ENCODE measurements at places on chromosomes 4 and X.

DNA sequence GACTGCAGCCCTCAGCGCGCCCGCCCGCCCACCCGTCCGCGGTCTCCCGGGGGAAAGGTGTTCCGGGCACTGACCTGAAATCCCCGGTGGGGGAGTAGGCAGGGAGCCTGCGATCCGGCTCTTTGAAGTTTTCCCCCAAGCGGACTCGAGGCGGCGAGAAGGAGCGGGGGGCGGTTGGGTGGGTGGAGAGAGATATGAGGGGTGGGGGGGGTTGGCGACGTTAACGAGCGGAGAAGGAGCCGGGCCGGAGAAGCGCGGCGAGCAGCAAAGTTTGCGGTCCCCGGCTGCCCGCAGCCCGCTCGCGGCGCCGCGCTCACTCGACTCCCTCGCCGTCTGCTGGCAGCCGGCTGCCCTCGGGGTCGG lies 636 bp downstream of the BCOR start:
- DNase-seq, result no peak

- DNase-seq, result no peak
Observed at GRCh38 chrX:42089031-42089430, 165.7 kb upstream of the CASK start.

DNA sequence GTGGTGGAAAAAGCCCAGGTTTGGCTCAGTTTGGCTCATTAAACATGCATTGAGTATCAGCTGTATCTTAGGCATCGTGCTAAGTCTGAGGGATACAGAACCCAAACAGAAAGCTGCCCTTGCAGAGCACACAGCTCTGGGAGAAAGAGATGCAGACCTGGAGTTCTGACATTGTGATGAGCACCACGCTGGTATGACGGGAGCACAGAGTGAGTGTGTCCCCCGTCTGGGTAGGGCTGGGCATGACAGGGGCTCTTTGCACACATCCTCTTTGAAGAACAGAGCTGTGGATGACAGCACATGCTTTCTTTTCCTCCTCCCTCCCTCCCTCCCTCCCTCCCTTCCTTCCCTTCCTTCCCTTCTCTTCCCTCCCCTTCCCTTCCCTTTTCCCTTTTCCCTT lies 52.2 kb downstream of the CLCN4 start:
- no peak for DNase-seq

- no peak for DNase-seq
Observed at GRCh38 chr4:174275101-174275500, 8.4 kb downstream of the FBXO8 start.

- no peak for DNase-seq
Observed at GRCh38 chr4:78354782-78355181, 196.8 kb upstream of the ANXA3 start.

- no peak for DNase-seq
Observed at GRCh38 chrX:147914591-147914990, 2.9 kb downstream of the FMR1 start.

- no peak for DNase-seq
Observed at GRCh38 chr4:137531986-137532868, at the start of gene PCDH18. Gene PCDH18 (minus strand): TSS chr4:137532494. CDS start chr4:137532088, 406 bp downstream.
